Fibroblast of upper back skin (primary cell): ENCODE measurements at places on chromosomes 1 and 21.

DNA sequence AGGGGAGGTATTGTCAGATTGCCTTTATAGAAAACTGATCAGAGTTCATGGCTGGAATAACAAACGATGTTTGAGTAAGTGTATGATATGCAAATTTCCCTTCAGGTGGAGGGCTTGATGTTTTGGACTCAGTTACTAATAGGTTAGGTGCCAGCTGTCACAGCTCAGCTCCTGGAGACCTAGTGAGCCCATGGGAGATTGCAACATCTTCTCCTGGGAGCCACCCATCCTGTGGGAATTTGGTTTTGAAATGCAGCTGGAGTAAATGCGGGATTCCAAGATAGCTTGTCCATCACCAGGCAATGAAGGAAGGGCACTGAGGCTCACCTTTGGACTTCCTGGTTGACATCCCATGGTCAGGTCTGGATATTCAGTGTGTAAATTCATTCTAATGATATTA, 211.4 kb upstream of the NRIP1 start:
- no peak for DNase-seq

GRCh38 chr1:113861641-113862040, 9.9 kb downstream of the PTPN22 start:
- no peak for DNase-seq

DNA sequence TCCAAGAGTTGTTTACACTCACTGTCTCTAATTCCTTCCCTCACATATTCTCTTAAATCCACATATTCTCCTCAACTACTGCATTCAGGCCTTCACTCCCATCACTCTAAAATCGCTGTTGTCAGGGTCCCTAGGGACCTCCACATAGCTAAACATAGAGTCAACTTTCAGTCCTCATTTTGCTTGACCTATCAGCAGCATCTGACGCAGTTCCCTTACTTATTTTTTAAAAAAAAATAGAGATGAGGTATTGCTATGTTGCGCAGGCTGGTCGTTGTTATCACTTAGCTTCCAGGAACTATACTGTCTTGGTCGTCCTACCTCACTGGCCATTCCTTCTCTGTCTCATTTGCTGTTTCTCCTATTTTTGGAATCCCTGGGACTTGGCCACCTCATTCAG, 11.7 kb upstream of the PLEKHO1 start:
- no peak for DNase-seq

DNA sequence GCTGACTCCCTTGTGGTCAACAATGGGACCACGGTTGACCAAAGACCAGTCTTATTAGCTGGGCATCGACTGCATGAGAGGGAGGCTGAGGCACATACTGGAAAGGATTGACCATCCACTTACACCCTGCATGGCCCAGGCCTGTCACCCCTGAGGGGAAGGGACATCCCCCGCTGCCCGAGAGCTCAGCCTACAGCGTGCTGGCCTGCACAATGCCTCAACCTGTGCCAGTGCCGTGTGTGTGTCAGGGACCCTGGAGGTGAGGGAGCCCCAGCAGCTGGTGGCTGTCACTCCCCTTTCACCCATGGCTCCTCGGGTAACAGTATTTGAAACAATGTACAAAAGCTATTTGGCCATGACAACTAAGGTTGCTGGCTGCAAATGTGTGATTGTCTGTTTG, 67.3 kb downstream of the SLC35F3 start:
- DNase-seq, result no peak

GRCh38 chr1:212557739-212558692, 50.5 kb upstream of the ATF3 start:
- peak; percentile 21 for DNase-seq

DNA sequence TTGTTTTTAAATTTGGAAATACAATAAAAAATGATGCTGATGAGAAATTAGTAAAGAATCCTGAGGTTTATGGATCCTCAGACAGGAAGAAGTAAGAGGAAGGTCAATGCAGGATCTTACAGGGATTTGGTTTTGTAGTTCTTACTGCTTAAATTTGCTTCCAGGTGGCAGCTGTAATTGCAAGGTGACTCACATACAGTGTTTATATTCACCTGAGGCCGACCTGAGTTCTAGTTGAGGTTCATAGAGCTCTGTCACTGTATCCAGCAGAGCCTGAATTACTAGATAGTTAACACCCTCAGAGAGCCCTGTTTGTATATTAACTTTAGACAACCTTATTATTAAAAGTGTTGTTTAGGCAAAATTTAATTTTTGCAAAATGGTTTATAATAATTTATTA, 1.4 kb upstream of the WDR26 start:
- no peak for DNase-seq

- peak; percentile 45 for DNase-seq
These were observed 48.9 kb upstream of the ZNF326 start for GRCh38 chr1:89945852-89946476.

DNA sequence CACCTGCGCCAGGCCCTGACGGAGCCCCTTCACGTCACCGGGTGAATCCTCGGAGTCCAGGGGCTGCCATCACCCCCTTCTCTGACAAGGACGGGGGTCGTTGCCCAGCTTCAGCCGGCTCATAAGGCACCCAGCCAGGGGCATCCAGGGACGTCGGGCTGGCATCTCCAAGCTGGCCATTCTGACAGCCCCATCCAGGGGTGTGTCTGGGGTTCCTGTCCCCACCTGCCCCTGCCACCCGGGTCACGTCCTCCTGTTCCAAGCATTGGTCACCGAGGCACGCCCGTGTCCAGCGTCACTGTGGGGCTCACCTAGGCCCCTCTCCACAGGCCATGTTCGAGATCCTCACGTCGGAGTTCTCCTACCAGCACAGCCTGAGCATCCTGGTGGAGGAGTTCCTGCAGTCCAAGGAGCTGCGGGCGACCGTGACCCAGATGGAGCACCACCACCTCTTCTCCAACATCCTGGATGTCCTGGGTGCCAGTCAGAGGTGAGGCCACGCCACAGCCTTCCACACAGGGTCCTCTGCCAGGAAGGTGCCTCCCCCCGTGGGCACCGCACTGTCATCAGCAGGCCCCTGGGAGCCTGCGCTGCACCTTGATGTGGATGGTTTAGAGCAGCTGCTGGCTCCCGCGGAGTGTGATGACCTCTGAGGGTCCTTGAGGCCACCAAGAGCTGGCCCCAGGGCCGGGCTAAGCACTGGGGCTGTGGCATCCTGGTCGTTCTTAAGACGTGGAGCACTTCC, 14.8 kb downstream of the ARHGEF16 start:
- DNase-seq, result no peak

GRCh38 chr1:228825840-228826484, 90.7 kb downstream of the RHOU start:
- no peak for DNase-seq

GRCh38 chr1:24374891-24375786, 38.4 kb downstream of the STPG1 start:
- DNase-seq, result peak; percentile 59

- no peak for DNase-seq
These were observed 46.7 kb downstream of the CAPZB start for GRCh38 chr1:19438516-19439195.

DNA sequence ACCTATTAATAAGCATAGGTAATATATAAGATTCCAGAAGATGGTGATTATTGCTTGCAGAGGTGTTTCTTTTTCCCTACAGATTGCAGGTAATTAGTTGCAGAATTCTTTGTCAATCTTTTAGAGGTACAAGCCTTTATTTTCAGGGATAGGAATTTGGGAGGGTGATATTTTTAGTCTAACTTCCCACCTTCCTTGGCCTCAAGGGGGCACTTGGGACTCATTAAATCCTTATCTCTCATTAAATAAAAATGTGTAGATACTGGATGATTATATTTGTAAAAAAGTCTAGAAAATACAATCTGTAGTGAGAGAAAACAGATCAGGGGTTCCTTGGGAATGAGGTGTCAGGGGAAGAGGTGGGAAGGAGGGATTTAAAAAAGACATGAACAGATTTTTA, 179.2 kb downstream of the PATJ start:
- DNase-seq, result peak; percentile 5

GRCh38 chr1:60173006-60173405, 99.4 kb upstream of the C1orf87 start:
- DNase-seq, result no peak

GRCh38 chr1:179754041-179754624, 11.0 kb downstream of the FAM163A start:
- DNase-seq, result peak; percentile 89

GRCh38 chr1:225926551-225927113, 2.6 kb upstream of the PYCR2 start:
- DNase-seq, result no peak
